ENCODE measurements at places on chromosomes 3 and 15.
A peak's percentile ranks its signal among the peaks of the same experiment; 100 is the strongest.

DNA sequence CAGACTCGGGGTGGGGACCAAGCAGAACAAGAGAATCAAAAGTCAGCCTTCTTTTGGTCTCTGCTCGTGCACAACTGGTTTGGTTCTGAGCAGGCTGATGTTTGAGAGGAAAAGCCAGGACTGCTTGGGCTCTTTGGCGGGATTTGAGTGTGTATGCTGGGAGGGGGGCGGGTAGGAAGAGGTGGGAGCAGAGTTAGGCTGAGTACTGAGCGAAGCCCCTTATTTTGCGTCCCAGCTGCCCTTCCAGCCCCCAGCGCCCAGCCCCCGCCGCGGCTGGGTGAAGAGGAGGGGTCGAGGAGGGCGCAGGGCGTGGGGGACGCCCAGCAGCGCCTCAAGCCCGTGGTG lies 153.5 kb upstream of the GOLIM4 start:
- peak; percentile 44 for DNase-seq

DNA sequence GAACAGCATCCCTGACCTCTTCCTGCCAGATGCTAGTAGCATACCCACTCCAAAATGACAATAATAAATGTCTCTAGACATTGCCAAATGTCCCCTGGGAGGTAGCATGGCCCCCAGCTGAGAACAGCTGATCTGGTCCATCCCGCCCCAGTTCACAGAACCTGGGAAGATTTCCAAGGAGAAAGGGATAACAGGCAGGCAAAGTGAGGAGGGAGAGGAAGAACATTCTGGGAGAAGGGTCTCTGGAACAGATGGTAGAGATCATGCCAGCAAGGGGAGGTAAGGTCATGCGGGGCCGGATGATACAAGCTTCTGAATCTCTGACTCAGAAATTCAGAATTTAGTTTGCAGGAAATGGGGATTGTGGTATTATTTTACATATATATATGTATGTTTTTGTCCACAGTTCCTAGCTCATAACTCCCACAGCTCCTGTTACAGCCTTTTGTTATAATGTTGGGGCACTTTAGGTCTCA lies 192.7 kb downstream of the SUCLG2 start:
- no peak for DNase-seq

- DNase-seq = no peak
Measured at GRCh38 chr3:39466988-39467387, 492 bp upstream of the MOBP start.

DNA sequence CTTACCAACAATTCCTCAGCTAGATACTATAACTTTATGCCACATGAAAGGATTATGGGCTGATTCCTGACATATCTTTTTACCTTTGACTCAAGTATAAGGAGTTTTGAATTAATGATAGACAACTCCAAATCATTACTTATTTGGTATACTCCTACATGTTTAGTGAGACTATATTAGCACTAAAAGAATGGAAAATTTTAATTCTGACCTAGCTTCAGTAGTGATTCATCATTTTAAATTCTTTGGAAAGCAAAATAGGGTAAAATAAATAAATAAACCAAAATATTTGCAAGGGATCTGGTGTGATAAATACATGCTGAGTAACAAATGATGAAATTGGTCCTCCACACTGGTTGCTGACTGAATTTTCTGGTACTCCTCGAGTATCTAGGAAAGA lies 42.3 kb upstream of the VGLL3 start:
- DNase-seq = no peak

GRCh38 chr3:138328341-138328740 lies 1.3 kb downstream of the NME9 start:
- peak; percentile 60 for DNase-seq

- peak; percentile 35 for DNase-seq
Measured at GRCh38 chr15:85832394-85832793, 37.7 kb upstream of the KLHL25 start.

- peak; percentile 3 for DNase-seq
Measured at GRCh38 chr3:162719684-162720341, 1223.2 kb downstream of the OTOL1 start.

DNA sequence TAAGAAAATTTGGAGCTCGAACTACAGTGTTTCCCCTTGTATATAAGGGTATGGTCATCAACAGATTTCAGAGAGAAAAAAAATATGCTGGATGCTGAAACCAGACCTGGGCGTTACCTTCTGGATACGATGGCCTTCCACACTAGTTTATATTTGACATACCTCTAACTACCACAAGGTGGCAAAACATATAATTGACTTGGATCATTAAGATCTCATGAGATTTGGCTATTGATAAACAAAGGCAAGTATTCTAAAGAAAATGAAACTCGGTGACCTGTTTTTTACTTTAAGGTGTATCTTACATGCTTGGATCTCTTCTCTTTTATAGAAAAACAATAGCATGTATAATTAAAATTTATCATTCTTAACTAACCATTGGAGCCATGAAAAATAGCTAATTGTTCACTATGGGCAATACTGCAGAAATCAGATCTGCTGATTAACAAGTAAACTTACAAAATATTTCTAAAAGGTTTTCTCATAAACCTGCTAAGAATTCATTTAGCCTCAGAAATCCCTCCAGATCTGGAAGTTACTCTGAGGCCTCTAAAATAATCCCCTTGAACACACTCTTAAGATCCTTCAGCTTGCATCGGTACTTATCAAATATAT lies 300.6 kb upstream of the KCNH8 start:
- peak; percentile 58 for DNase-seq

All from hematopoietic multipotent progenitor cell treated with erythropoietin and hydrocortisone succinate and interleukin-3 and kit ligand, for 4 days (in vitro differentiated cells).